ENCODE measurements at places on chromosomes 3 and 15. TPM values are rescaled to one million over a fixed set of nuclear protein-coding genes. Genes with fewer than 3 reads are reported as not detected.

STRIT1 gene
- not detected for total RNA-seq

KCNMB3 gene
- 4.4 TPM for total RNA-seq

LOXL1 gene
- total RNA-seq: 5.3 TPM

CFAP100 gene
- 0.12 TPM for total RNA-seq

CD200R1 gene
- not detected for total RNA-seq

DNAH12 gene
- 0.02 TPM for total RNA-seq

SEMA3F gene
- total RNA-seq: 14.5 TPM

WDR49 gene
- total RNA-seq: not detected

Measured in neural progenitor cell (in vitro differentiated cells).